NCI-H69 (cell line): ENCODE measurements at places on chromosomes 12 and 14.

- no peak for DNase-seq
Observed at GRCh38 chr12:100632445-100632892, 59.0 kb downstream of the GAS2L3 start.

DNA sequence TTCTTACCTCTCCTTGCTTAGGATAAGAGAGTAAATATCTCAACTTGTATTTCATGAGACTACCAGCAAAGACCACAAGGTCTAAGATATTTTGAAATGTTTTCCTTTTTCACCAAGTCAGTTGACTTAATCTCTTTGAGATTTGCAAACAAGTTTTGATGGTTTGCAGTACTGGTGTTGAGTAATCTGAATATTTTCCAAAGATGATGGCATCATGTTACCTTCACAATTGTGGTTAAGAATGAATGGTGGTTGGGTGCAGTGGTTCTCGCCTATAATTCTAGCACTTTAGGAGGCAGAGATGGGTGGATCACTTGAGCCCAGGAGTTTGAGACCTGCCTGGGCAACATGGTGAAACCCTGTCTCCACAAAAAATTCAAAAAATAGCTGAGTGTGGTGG, 225.7 kb downstream of the TMTC2 start:
- no peak for DNase-seq

GRCh38 chr14:35470755-35471154, 63.2 kb upstream of the INSM2 start:
- DNase-seq = peak; percentile 85

DNA sequence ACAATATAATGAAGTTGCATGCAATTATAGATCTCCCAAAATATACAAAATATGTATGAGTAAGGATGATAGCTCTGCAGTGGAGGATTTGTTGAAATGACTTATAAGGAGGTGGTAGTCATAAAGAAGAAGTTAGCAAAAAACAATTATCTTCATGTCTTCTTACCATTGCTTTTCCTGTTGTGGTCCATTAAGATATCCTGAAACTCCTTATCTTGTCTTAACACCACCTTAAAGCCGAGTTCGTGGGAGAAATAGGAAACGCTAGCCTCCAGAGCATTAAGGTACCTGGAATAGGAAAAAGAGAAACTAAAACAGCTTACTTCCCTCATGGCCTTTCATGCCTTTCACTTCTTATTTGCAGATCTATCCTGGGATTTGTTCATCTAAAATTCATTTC, 15.2 kb downstream of the GUCY2C start:
- DNase-seq = no peak

- peak; percentile 26 for DNase-seq
Observed at GRCh38 chr12:18861287-18861858, 123.5 kb downstream of the CAPZA3 start.

GRCh38 chr14:32512813-32513212, 183.7 kb downstream of the AKAP6 start:
- no peak for DNase-seq

DNA sequence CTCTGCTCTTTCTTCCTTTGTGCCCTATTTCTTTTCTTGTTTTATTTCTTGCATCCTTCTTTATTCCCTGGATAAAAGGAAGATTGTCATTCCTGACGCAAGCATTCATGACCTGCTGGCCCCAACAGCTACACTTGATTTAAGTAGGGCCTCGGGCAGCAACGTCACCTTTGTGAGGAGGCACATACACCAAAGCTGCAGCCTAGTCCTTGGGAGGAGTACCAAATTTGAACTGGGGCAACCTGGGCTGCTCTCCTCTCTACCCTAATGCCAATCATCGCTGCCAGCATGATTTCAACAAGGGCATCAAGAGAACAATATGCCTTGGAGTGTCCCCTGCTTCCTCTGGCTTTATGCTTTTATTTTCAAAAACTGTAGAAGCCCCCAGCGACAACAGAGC, 76.4 kb downstream of the C12orf50 start:
- DNase-seq = no peak

GRCh38 chr14:51653775-51654532, 2.2 kb downstream of the FRMD6 start:
- peak; percentile 82 for DNase-seq

DNA sequence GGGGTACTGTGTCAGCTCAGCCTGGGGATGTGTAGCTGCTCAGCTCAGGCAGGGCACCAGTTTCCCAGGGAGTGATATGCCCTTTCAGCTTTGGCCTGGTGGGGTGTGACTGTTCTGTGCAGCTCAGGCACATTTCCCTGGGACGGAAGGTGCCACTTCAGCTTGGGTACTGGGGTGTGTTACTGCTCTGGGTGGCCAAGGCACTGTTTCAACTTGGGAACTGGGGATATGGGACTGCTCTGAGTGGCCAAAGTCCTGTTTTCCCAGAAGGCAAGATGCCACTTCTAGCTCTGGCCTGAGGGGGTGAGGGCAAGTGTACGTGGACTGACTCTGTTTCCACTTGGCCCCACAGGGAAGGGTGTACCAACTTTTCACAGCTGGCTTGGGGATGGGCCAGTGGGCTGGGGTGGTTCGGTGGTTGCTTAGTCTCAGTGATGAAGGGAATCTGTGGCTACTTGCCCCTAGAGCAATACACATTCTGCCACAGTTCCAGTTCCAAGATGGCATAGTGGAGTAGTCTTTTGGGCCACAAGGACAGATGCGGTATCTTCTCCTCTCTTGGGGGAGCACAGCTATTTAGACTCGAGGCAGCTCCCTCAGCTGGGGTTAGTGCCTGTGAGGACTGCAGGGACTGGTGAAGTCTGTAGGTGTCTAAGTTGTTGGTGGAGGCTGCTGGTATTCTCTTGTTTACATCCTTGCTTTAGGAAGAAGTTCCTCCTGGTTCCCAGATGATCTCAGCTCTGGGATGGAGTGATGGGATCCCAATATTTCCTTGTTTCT, 26.4 kb downstream of the TBC1D15 start:
- DNase-seq = no peak

DNA sequence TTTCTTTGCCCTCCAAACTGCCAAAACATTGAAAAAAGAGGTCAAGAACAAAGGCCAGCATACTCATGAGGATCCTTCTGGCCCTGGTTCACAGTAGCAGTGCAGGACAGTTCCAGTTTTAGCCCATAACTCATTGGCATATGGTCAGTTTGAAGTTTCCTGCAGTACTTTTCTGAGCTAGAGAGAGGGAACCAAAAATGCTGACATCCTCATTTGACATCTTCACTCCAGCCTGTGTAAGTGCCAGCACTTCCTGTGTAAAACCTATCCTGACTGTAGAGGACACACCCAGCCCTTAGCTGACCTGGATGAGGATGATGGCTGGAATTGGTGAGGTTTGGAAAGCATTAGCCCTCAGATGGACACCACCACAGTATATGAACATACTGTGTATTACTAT, 84.1 kb downstream of the FGD4 start:
- DNase-seq = peak; percentile 79

DNA sequence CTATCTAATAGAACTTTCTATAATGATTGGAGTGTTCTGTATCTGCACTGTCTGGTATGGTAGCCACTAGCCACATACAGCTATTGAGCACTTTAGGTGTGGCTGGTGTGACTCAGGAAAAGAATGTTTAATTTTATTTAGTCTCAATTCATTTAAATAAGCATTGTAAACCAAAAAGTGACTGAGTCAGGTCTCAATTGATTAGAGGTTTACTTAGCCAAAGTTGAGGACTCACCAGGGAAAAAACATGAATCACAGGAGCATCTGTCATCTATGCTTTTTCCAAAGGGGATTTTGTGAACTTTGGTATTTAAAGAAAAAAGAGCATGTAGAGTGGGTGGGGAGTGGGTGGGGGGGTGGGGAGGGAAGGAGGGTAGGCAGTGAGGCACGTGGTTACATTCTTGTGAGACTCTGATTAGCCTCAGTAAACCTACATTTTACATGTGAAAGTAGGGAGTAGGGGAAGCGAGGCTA, 473.1 kb downstream of the ATP23 start:
- peak; percentile 50 for DNase-seq

GRCh38 chr12:50678650-50679365, 85.1 kb upstream of the ATF1 start:
- DNase-seq = no peak

- peak; percentile 79 for DNase-seq
Observed at GRCh38 chr12:57772429-57773322, at the start of gene EEF1AKMT3. EEF1AKMT3 (plus strand) TSS chr12:57772614; CDS start chr12:57772725, 111 bp downstream.

- no peak for DNase-seq
Observed at GRCh38 chr12:108711489-108712164, 19.7 kb downstream of the CORO1C start.

DNA sequence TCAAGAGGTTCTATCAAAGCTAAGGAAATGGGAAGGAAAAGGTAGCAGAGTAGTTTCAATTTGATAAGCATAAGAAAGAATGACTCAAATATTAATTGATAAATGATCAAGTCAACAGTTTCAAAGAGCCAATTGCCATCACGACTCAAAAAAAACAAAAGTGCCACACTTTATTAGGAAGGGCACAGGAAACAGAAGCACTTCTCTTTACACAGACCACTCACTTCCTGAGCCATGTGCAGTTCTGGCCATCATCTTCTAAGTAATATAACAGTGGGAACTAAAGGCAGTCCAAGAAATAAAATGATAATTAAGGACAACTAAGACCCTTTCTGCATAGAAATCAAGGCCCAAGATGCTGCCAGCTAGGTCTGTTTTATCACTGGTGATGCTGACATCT, 13.2 kb downstream of the TM7SF3 start:
- DNase-seq = no peak

- DNase-seq = no peak
Observed at GRCh38 chr14:32977913-32978312, 39.2 kb downstream of the NPAS3 start.

GRCh38 chr12:109056891-109057290, 4.5 kb downstream of the USP30 start:
- DNase-seq = no peak

DNA sequence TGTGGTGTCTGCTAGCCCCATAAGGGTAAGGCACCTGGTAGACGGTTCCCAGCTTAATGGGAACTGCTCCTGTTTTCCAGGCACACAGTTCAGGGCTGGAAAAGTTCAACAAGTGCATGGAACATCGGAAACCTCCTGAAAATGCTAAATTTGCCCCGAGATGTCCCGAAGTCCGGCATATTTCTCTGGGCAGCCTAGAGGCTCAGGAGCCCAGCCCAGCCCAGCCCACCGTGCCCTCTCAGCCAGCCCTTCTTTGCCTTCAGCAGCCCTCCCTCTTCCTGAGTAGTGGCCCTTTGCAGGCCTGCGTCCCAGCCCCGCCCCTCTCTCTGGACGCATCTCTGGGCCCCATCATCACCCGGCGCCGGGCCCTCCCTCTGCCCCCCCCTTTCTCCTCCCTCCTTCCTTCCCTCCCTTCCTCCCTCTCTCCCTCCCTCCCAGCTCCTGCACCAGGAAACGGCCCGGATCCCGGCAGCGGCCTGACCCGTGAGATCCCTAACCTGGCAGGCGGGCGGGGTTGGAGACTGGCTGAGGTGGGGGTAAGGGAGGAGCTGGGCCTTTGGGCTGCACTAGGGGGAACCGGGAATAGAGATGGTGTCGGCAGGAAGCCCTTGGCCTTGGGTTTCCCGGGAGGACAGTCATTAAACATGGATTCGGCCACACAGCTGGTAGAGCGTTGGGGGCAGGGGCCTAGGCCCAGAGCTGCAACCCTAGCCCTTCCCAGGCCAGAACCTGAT, at the start of gene BCL2L2:
TSS of gene BCL2L2 (plus strand) at position 422 of the 734 bp plus-strand sequence. CDS start 935 bp downstream, outside the sequence.
- DNase-seq = peak; percentile 96

GRCh38 chr14:73014105-73014504, 12.8 kb downstream of the ZFYVE1 start:
- no peak for DNase-seq

DNA sequence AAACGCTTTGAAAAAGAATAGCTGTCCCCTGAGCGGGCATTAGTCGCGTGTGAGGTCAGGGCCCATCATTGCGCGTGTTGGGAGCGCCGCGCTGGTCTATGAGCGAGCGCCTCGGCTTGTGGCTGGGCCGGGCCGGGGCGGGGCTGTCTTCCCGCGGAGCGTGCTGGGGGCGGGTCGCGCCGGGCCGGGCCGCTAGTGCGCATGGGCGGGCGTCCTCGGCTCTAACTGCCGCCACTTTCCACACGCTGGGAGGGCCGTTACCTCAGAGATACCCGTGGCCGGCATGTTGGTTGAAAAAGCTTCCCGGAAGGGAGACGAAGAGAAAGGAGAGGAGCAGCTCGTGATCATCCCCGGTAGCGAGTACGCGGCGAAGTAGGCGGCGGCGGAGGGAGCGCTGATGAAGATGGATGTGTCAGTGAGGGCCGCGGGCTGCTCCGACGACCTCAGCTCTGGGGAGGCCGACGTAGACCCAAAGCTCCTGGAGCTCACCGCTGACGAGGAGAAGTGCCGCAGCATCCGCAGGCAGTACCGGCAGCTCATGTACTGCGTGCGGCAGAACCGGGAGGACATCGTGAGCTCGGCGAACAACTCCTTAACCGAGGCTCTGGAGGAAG, at the start of gene EID3:
TSS of gene EID3 (plus strand) at position 202 of the 614 bp plus-strand sequence. CDS start at position 398, 196 bp downstream.
- DNase-seq = no peak

DNA sequence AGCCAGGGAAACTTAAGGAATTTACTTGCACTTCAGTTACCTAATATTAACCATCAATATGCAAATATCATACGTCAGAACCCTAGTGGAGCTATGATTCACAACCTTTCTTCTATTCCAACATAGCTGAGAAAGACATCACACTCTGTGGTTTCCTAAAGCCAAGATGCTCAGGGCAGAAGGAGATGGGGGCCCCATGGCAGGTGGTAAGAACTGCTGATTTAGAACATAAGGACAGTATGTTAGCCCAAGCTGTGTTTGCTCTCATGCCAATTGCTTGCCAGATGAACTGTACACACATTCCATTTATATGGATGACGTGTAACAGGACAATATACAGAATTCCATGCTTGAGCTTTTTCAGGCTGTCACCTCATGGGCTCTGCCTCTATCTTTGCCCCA, 34.6 kb downstream of the HECTD4 start:
- DNase-seq = peak; percentile 90

- peak; percentile 81 for DNase-seq
Observed at GRCh38 chr12:56631790-56632700, 1.9 kb upstream of the BAZ2A start.

GRCh38 chr14:74465335-74465734, 27.8 kb downstream of the NPC2 start:
- no peak for DNase-seq

DNA sequence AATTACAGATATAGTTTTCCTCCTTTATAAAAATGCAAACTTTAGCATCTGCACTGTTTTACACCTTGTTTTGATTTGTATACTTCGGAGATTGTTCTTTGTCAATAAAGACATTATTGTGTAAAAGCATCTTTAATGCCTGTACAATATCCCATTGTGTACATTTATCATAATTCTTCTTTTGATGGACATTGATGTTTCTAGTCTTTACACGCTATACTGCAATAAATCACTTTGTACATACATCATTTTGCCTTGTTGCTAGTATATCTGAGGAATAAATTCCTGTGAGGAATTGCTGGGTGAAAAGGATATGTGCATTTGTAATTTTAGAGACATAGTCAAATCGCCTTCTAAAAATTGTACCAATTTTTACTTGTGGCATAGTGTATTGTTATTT, 30.4 kb downstream of the WDR20 start:
- DNase-seq = no peak

DNA sequence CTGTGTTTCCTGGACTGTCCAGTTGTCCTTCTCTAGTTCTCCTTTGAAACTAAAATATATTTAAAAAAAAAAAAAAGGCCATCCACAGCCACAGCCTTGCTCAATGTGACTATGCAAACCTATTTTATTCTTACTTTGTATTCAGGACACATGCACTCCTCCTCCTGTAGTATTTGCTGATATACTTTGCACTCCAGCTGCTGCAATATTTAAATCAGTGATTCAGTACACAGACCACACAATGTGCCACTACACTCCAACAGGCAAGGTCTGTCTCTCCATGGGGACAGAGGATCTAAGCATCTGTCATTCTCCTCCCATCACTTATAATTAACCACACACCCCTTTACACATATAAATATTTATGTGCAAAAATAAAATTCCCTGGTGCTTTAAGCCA, 40.2 kb upstream of the CCDC196 start:
- no peak for DNase-seq
